ENCODE measurements at places on chromosomes 7 and 10. TPM values are rescaled to one million over a fixed set of nuclear protein-coding genes. Genes with fewer than 3 reads are reported as not detected.
A peak's percentile ranks its signal among the peaks of the same experiment; 100 is the strongest.

GRCh38 chr7:130473289-130473688, 18.6 kb upstream of the MEST start:
- no peak for DNase-seq

PDE6C gene
- polyA plus RNA-seq, result 0.90 TPM

GRCh38 chr10:35626971-35627507, 15.1 kb downstream of the FZD8 start:
- DNase-seq, result no peak

GRCh38 chr7:111107579-111107978, 16.7 kb downstream of the LRRN3 start:
- DNase-seq, result no peak

- no peak for DNase-seq
Observed at GRCh38 chr10:6781133-6781770, 201.2 kb upstream of the PRKCQ start.

- no peak for DNase-seq
Observed at GRCh38 chr10:11104772-11105675, 87.4 kb downstream of the CELF2 start.

- no peak for DNase-seq
Observed at GRCh38 chr10:17357781-17358180, 96.6 kb downstream of the ST8SIA6 start.

GRCh38 chr10:21509341-21510240, 15.9 kb downstream of the SKIDA1 start:
- peak; percentile 82 for DNase-seq

DNA sequence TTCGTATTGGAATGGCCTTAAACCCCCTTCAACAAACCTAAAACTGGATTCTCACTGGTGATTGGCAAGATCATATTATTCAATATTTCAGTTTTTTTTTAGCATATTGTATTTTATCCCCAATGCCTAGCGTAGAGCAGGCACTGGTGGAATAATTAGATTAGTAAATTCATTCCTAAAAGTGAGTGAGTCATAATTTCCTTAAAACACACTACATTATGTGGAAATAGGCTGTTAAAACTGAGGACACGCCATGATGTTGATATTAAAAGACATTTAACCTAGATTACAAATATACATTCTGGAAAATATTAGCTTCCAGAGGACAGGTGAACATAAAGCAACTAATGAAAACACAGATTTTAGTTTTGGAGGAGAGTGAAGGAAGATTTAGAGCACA, 463.9 kb downstream of the PARD3 start:
- DNase-seq, result no peak

GRID2IP gene
- 0.19 TPM for polyA plus RNA-seq

DNA sequence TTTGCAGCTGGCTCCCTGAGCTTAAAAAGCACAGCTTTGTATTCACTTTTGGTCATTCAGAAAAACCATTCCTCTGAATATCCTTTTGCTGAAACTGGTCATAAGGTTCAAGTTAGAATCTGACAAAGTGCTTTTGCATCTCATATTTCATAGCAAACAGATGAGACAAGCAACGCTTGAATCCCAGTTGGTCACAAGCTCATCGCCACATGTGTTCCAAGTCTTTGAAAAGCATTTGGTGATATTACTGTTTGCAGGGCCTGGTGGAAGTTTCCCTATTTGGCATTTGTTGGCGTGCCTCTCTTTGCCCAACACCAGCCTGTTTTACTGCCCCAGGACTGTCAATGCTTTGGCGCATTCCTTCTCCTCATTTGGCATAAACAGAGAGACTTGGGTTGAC, 10.3 kb downstream of the TACC2 start:
- peak; percentile 23 for DNase-seq

GRCh38 chr10:22321156-22321923, 441 bp downstream of the BMI1 start:
- DNase-seq, result peak; percentile 95

SSC4D gene
- 0.73 TPM for polyA plus RNA-seq

DNA sequence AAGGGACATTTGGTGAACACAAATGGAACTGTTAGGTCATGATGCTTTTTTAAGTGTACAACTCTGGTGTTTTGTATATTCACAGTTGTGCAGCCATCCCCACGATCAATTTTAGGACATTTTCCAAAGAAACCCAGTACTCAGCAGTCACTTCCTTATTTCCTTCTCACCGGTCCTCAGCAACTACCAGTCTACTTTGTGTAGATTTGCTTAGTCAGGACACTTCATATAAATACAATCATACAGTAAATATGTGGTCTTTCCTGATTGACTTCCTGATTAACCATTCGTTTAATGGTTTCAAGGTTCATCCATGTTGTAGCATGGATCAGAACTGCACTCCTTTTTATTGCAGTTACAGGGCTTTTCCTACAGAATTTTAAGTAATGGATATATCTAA, 14.4 kb downstream of the SGPL1 start:
- no peak for DNase-seq

DNA sequence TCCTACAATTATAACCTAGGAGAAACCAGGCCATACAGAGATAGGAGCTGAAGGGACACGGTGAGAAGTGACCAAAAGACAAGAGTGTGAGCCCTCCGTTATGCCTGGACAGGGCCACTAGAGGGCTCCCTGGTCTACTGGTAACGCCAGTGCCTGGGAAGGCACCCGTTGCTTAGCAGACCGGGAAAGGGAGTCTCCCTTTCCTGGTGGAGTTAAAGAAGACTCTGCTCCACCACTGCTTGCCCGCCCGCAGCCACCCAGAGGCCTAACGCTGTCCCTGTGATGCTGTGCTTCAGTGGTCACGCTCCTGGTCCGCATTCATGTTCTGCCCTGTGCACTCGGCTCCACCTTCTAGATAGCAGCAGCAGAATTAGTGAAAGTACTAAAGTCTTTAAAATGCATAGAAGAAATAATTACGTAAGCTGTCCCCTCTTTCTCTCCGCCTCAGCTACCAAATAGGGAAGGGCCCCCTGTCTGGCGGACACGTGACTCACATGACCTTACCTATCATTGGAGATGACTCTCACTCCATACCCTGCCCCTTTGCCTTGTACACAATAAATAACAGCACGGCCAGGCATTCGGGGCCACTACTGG, 34.8 kb downstream of the GRID2IP start:
- DNase-seq, result peak; percentile 73

- no peak for DNase-seq
Observed at GRCh38 chr10:18196806-18197550, 56.8 kb downstream of the CACNB2 start.

DNA sequence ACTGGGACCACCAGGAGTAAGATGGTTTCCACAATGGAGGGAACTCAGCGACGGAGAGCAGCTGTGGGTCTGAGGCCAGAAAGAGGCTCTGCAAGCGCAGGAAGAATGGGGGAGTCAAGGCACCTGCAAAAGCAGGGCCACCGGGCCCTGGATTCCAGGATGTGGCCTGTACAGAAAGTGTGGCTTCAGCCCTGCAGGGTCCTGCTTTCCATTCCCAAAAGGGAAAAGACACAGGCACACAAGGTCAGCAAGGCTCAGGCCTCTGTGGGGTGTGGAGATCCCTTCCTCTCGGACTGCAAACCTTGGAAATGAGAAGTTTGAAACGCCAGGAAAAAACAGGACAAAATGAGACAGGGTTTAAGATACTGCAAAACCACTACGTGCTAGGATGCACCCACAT, 232.5 kb downstream of the TNS3 start:
- DNase-seq, result no peak

DNA sequence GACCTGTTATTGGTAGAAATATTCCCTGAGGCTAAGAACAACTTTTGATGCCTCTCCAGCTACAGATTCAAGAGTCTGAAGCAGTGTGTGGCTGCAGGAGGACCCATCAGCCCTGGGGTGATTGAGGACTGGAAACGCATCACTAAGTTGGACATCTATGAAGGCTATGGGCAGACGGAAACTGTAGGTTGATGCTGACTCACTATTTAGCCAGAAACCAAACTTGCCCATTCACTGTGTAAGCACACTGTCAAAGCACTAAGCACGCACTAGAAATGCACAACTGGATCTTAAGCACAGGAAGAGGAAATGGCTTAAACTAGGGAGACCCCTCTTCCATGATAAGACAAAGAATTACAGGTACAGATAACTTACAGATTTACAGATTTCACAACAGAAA, 20.8 kb downstream of the ACSM6 start:
- no peak for DNase-seq

FANK1 gene
- polyA plus RNA-seq, result 0.71 TPM

- DNase-seq, result no peak
Observed at GRCh38 chr7:45033261-45033930, 33.4 kb downstream of the CCM2 start.

PIP gene
- not detected for polyA plus RNA-seq

- peak; percentile 10 for DNase-seq
Observed at GRCh38 chr7:146119002-146119401, 2.4 kb downstream of the CNTNAP2 start.

FAM131B gene
- 3.0 TPM for polyA plus RNA-seq

DNA sequence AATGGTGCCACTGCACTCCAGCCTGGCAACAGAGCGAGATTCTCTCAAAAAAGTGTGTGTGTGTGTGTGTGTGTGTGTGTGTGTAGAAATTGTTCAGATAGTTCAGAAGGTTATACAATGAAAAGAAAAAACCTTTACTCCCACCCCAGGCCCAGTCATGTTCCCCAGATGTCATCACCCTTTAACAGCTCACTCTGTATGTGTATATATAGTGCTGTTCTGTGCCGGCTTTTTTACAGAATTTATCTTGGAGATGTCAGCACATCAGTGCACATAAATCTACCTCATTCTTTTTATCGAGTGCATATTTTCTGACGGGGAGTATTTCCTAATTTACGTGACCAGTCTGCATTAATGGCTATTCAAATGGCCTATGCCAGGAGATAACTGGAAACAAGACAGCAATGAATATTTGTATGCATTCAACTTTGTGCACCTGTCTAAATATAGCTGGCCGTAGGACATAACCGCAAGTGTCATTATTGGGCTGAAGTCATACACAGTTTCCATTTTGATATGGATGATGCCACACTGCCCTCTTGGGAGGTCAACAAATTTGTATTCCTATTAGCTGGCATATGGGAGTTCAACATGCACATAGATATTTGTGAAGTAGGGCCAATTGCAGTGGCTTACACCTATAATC, 11.7 kb downstream of the NIPSNAP2 start:
- DNase-seq, result no peak

Measured in muscle of back (tissue), 13 donors.